ENCODE measurements at places on chromosomes 5 and 9.
A peak's percentile ranks its signal among the peaks of the same experiment; 100 is the strongest.

GRCh38 chr5:92527311-92528078, 1053.5 kb downstream of the NR2F1-AS1 start:
- DNase-seq, result no peak

- DNase-seq, result peak; percentile 83
Observed at GRCh38 chr5:134577796-134578577, 52.5 kb downstream of the JADE2 start.

DNA sequence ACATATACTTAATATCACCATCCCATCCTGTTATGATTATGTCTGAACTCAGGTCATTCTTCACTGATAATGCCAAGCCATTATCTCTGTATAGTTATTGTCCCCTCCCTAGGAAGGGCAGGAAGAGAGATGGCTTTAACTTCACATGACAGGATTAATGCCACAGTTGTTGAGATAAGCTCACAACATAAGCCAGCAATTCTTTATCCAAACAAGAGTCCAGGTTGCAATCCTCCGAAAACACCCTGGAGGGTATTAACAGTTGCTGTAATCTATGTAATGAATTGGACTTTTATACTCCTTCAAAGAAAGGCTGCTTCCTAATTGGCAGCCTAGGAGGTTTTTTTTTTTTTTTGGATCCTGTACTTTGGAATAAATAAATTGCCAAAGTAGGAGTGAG, 779.4 kb downstream of the SEMA5A start:
- DNase-seq, result no peak

DNA sequence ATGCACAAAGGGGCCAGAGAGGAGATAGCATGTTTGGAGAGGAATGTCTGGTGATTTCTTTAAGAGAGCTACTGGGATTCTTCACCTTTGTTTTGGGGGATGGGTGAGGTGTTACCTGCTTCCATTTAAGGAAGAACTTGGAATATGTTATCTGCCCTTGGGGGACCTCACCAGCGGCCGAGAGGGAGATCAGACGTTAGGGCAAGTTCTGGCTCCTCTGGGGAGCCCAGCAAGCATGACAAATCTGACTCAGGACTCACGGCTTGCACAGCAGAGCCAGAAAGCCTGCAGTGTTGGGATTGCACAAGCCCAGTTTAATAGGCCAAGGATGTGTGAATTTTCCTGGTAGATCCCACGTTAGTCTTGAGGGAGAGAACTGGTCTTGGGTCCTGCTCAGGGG, 40.3 kb downstream of the SLC28A3 start:
- no peak for DNase-seq

DNA sequence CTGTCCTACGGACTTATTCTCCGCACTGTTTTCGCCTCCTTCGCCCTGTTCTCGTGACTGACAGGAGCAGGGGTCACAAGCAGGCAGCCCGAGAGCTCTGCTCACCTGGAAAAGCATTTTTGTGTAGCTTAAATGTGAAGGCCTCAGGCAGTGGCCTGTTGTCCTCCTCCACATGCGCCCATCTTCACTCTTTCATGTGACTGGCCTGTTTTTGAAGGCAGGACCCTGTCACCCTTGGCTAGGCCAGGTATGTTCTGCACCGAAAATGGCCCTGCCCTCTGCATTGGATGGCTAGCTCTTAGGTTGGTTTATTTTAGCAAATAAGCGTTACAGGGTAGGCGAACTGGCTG, 614 bp upstream of the CPLANE1 start:
- DNase-seq, result no peak

GRCh38 chr5:64767959-64768357, 533 bp downstream of the SREK1IP1 start:
- DNase-seq, result no peak

- peak; percentile 35 for DNase-seq
Observed at GRCh38 chr5:169547508-169547907, 36.1 kb upstream of the SPDL1 start.

DNA sequence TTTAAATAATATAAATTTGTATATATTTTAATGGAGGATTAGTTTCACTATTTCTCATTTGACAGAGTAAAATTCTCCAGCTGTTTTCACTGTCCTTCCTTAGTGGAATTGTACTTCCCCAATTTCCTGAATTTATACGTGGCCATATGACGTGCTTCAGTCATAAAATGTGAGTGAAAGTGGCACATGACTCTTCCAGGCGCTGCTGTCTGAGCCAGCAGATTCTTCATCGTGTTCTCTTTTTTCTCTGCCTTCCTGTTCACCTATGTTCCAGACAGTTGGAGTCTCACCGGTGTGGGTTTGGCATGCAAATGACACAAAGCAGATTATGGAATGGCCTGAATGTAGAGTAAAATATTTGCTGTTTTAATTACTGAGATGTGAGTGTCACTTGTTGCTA, 684.1 kb downstream of the SEMA5A start:
- DNase-seq, result no peak

DNA sequence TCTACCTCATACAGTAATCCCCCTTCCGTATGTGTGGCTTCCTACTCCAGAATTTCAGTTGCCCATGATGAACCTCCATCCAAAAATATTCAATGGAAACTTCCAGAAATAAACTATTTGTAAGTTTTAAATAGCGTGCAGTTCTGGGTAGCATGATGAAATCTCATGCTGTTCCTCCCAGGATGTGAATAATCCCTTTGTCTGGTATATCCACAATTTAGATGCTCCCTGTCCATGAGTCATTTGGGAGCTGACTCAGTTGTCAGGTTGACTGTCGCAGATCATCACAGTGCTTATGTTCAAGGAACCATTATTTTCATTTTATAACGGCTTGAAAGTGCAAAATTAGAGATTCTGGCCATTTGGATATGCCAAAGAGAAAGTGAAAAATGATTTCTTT, 290.1 kb upstream of the CDH9 start:
- DNase-seq, result no peak

DNA sequence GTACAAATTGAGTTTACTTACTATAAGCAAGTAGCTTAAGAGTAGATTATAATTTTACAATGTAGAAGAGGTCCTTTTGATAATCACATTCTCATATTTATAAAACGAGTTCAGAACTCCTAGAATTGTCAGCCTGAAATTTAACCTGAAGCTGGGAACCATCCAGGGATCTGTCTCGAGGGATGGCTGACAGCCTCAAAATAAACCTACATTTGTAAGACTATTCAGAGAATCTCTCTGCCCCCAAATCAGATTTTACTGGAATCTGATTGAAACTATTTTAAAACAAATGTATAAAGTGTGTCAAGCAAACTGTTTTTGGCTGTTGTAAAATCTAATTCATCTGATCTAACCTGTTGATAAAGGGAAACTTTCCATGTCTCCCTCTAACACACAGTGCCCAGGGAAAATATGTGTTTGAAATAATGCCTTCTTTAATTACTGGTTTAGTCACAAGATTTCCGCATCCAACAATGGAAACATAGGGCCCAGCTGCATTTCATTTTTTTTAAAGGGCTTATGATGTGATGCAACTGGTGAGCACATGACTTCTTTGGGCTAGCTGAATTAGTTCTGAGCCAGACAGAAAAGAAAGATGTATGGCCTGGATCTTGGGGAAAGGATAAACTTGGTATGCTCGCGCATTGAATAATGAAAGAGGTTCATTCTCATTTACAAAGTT, 30.3 kb downstream of the SLC25A46 start:
- DNase-seq, result peak; percentile 15

- DNase-seq, result no peak
Observed at GRCh38 chr5:179475208-179475751, 75.1 kb upstream of the RUFY1 start.

- DNase-seq, result no peak
Observed at GRCh38 chr5:85741972-85742371, 875.8 kb upstream of the COX7C start.

GRCh38 chr9:72454871-72455491, 66.4 kb upstream of the TMC1 start:
- DNase-seq, result no peak

DNA sequence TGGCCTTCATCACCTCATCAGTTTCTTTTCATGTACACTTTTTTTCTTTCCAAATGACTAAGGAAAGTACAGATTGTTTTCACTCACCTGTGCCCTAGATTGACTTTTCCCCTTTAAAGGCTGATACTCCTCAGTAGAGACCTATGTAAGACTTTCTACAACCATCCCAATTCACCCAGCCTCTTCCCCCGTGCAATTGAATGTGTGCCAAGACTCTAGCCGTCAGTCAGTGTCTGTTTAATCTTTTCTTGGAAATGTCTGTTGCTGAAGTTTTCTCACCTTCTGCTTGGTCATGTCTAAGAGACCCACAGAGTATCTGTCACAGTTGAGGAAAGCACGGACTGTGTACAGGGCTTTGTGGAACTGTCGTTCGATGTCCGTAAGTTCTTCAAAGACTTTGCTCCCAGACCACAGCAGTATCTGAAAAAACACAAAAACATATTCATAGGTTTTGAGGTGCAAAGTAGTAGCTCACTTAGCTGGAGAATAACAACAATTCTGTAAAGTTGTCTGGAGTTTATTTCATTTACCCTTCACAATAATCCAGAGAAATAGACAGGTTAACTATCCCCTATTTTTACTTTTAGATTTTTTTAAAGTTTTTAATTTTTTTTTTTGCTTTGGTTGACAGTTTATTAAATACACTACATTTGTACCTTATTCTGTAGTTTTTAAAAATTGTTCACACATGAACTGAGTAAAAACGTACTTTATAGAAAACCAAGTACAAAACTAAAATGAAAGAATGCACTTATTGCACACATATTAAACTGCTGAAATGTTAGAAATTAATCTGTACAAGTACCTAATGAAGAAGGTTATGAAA, 13.6 kb downstream of the PDE6A start:
- no peak for DNase-seq

DNA sequence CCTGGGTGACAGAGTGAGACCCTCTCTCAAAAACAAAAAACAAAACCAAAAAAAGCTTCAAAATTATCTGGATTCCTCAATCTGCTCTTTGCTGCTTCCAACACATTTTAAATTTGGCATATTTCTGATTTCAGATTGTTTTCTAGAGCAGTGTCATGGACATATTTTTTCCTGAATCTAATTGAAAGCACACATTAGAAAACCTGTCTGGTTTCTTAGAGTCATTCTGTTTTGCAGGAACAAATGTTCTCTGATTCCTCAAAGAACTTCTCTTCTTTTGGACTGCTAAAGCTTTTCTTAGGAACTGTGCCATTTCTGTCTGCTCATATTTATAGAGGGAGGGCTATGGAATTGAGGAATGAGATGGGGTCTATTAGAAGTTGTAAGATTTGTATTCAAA, 81.6 kb downstream of the RAI14 start:
- no peak for DNase-seq

GRCh38 chr5:87266914-87267573, 639 bp upstream of the RASA1 start:
- no peak for DNase-seq

GRCh38 chr9:127033789-127034188, 88.6 kb downstream of the ANGPTL2 start:
- DNase-seq, result no peak

All from femur (tissue), 1 donor.